ENCODE measurements at places on chromosomes 13 and 19. TPM values are rescaled to one million over a fixed set of nuclear protein-coding genes. Genes with fewer than 3 reads are reported as not detected.

The RELB gene
- 53.4 TPM for total RNA-seq

The PNMA8B gene
- not detected for total RNA-seq

The ADPRHL1 gene
- 0.85 TPM for total RNA-seq

The S1PR5 gene
- total RNA-seq, result 1.8 TPM

The TNNT1 gene
- total RNA-seq, result not detected

DNA sequence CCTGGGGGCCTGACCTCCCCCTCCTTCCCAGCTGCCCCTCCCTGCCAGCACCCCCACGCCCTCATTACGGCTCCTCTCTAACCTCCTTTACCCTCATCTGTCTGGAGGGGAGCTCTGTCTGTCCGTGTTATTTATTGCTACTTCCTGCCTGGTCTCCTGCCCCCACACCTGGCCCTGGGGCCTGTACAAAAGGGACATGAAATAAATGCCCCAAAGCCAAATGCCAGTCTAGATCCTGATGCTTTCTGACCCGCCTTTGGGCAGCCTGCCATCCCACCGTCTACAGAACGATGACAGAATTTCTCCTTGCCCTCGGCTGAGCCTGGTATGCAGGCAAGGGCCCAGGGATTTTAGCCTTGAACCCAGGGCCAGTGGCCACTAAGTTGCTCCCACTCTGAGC lies 15.4 kb upstream of the CD22 start:
- DNase-seq, result no peak

DNA sequence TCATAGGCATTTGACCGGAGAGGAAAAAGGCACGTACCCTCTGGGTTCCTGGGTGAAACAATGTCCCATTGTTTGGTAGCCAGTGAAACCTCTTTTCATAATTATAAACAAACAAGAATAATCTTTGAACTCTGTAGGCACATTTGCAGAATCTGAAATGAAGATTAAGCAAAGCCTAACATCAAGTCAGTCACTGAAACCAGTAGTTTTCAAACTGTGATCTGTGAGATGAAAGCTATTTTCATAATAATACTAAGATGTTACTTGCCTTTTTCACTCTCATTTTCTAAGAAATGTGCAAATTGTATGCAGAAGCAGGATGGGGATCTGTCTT lies 105.4 kb downstream of the WDFY2 start:
- DNase-seq, result no peak

DNA sequence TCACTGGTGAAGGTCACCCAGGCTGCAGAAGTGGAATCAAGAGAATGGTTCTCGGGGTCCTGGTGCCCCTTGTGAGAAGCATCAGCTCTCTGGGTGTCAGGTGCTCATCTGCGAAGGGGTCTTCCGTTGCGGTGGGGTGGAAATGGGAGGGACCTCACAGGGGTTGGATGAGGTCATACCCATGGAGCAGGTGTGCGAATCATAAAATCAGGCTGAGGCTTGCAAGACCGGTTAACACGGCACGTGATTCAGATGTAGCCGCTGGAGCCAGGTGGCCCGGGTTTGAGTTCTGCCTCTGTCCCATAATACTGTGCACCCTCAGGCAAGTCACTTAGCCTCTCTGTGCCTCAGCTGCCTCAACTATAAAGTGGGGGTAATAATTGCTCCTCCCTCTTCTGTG lies 3.9 kb upstream of the KLK15 start:
- DNase-seq, result no peak

- DNase-seq, result no peak
Measured at GRCh38 chr13:50257646-50258045, 242.4 kb downstream of the KCNRG start.

DNA sequence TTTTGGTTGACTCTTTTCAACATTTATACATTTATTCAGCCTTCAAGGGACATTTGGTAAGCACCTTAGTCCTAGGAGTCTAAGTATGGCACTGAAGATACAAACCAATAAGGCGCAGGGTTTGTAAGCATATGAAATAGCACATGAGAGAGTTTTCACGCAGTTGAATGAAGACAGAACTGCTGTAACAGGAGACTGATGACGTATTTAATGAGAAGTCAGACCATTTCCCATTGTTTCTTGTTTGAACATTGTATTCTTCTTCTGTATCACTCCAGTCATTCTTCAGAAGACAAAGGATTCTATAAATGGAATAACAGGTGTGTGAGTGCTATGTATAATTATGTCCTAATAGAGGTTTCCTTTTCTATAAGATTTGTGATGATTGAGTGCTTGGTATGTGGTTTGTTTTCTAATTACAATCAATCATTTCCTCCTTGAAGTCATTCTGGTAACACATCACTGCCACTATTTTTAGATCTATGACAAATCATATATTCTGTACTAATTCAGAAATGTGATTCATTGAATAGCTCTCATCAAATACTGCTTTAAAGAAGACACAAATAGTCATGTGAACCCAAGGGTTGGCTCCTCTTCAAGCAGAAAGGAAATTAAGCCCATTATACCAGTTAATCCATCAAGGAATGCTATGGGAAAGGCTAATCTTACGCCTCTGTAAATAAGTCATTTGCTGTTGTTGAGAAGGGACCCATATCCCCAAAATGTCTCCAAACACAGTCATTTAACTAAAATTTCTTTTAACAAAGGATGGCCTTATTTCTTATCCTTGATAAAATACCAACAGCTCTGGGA lies 222.8 kb upstream of the NBEA start:
- DNase-seq, result no peak

GRCh38 chr13:113064534-113065405 lies 40.8 kb upstream of the F7 start:
- no peak for DNase-seq

Data from CD8-positive, alpha-beta memory T cell (primary cell).